ENCODE measurements at places on chromosomes 3 and 15.

GRCh38 chr3:175898194-175898593, 1039.1 kb downstream of the NAALADL2 start:
- no peak for DNase-seq

- DNase-seq = no peak
Observed at GRCh38 chr3:21790466-21790865, 39.5 kb upstream of the ZNF385D start.

DNA sequence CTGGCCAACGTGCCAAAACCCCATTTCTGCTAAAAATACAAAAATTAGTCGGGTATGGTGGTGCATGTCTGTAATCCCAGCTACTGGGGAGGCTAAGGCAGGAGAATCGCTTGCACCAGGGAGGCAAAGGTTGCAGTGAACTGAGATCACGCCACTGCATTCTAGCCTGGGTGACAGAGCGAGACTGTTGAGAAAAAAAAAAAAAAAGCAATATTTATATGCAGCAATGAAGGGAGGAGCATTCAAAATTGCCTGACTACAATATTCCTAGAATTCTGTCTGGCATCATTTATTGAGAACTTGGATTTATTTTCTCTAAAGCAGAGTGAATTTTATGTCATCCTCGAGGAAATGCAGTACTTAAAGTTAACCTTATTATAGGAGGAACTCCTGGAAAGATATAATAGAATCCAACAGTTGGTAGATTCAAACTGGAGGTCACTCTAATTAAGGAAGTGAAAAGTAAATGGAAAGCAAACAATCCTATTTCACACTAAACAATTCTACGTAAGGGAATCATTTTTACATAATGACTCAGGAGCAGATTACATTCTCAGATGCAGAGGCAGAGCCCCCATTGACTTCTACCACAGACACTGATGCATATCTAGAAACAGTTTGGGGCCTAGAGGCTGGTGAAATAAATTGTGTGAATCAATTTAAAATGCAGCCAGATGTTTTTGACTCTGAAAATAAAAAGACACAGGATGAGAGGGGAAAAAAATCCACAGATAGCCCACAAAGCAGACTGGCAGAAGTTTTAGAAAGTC, 82.1 kb upstream of the FHIT start:
- DNase-seq = no peak

DNA sequence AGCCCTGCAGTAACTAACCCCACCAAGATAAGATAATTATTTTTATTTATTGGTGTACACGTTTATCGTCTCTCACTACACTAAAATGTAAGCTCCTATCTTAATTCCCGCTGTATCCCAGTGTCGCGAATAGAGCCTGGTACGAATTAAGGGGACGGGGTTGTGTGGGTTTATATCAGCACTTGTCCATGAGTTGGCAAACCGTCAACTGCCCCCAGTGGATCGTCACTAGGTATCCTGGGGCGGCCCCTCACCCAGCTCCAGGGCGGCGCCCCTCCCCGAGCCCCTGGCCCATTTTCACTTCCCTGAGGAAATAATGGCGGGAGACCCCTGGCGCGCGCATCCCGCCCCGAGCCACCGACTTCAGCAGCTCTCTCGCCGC, 465 bp downstream of the RUVBL1 start:
- no peak for DNase-seq

DNA sequence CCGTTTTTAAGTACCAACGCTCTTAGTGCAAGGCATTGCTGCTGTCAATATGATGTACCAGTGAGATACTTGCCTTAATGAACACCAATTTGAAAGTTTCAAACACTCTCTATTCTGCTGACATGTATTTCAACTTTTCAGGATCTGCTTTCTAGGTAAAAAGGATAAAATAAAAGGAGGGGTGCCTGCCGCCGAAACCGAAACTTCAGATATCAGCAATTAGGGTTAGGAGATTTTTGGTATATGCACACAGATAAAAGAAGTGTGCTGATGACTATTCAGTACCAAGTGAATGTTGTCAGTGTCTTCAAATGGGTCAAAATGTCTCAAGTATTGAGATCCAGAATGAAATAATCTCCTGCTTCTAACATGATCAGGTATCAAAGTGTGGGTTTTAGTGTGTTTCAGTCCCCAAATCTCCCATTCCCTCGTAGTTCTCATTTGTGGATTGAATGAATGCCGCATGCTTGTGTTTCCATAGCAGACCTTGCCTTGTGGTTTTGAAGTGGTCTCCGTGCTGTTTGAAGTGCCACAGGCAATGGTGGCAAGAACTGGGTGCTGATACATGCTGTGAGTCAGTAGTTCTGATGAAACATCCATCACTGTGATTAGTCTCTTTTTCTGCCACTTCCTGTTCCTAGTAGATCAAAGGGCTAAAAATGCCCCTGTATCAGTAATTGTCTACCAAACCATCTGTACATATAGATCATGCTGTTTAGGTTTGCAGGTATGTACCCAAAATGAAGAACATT, 22.5 kb downstream of the CHST14 start:
- no peak for DNase-seq

Data from stimulated activated CD4-positive, alpha-beta T cell treated with anti-CD3 and anti-CD28 coated beads, Interleukin-15, amount 100 ng/mL, for 1 hour (primary cell).